ENCODE measurements at places on chromosomes 3 and 15. TPM values are rescaled to one million over a fixed set of nuclear protein-coding genes. Genes with fewer than 3 reads are reported as not detected.

Gene RTP3
- total RNA-seq: not detected

Gene UCN2
- total RNA-seq: 0.54 TPM

Gene SETD2
- 48.8 TPM for total RNA-seq

Gene CDCP1
- 25.0 TPM for total RNA-seq

Gene FEZF2
- not detected for total RNA-seq

Gene ERICH6
- total RNA-seq: not detected

Gene CD86
- total RNA-seq: not detected

Gene STX19
- total RNA-seq: not detected

Gene NR2C2
- total RNA-seq: 37.4 TPM

Gene RAD18
- 19.3 TPM for total RNA-seq

Gene PLD1
- 5.5 TPM for total RNA-seq

Gene ITIH3
- 0.23 TPM for total RNA-seq

Gene ADCY5
- 0.91 TPM for total RNA-seq

Gene OSBPL10
- total RNA-seq: 79.5 TPM

Gene TRAIP
- 25.1 TPM for total RNA-seq

Gene ANP32A
- total RNA-seq: 169 TPM

Gene ANKRD63
- 0.28 TPM for total RNA-seq

Gene FGF7
- not detected for total RNA-seq

Gene ALDH1A3
- total RNA-seq: 6.6 TPM

Gene KLHL6
- total RNA-seq: not detected

Gene WDR76
- 25.3 TPM for total RNA-seq

Gene USP4
- total RNA-seq: 36.4 TPM

Gene KPNA4
- 60.5 TPM for total RNA-seq

Gene GOLGA8J
- not detected for total RNA-seq

Gene PTPN9
- 27.7 TPM for total RNA-seq

Gene THAP10
- total RNA-seq: 1.9 TPM

Gene SOX14
- not detected for total RNA-seq

Gene GADL1
- 4.7 TPM for total RNA-seq

Gene ANKDD1A
- total RNA-seq: 1.3 TPM

Gene PFKFB4
- 14.4 TPM for total RNA-seq

Gene WWTR1
- 16.2 TPM for total RNA-seq

Gene APBA2
- total RNA-seq: not detected

Gene COX17
- 43.6 TPM for total RNA-seq

Gene ZCWPW2
- 0.18 TPM for total RNA-seq

Gene WDR93
- 0.16 TPM for total RNA-seq

Gene ZNF662
- 10.3 TPM for total RNA-seq

Gene LSM3
- 19.1 TPM for total RNA-seq

Gene MST1R
- 13.6 TPM for total RNA-seq

Gene MANF
- 102 TPM for total RNA-seq

Gene BLOC1S6
- 37.0 TPM for total RNA-seq

Gene VGLL3
- 8.2 TPM for total RNA-seq

Gene SEMA6D
- 0.67 TPM for total RNA-seq

Gene DZIP3
- 20.9 TPM for total RNA-seq

Gene RBP2
- total RNA-seq: 28.0 TPM

Gene C3orf49
- total RNA-seq: not detected

Gene BDH1
- 41.8 TPM for total RNA-seq

Gene ROBO2
- total RNA-seq: 0.09 TPM

Gene SENP5
- 36.8 TPM for total RNA-seq

Gene RPS17
- 2,047 TPM for total RNA-seq

Gene ANKRD28
- total RNA-seq: 37.2 TPM

Gene SH3GL3
- not detected for total RNA-seq

Gene ZNF620
- total RNA-seq: 12.1 TPM

Gene RFTN1
- total RNA-seq: 8.3 TPM

Gene DUOXA1
- not detected for total RNA-seq

Gene ARL8B
- 56.1 TPM for total RNA-seq

Gene TMEM108
- total RNA-seq: not detected

Gene NSMCE3
- 7.0 TPM for total RNA-seq

Gene CA12
- 1.3 TPM for total RNA-seq

Gene GPR149
- not detected for total RNA-seq

Gene CPNE9
- total RNA-seq: not detected
